Colonic mucosa (tissue), 4 donors: ENCODE measurements at places on chromosomes 1 and 21. TPM values are rescaled to one million over a fixed set of nuclear protein-coding genes. Genes with fewer than 3 reads are reported as not detected.

- DNase-seq, result no peak
These were observed 220.5 kb downstream of the FOXD2 start for GRCh38 chr1:47658161-47658920.

- DNase-seq, result no peak
These were observed 45.7 kb downstream of the PCNT start for GRCh38 chr21:46369520-46370235.

Gene TAL1
- 0.90 TPM for total RNA-seq

Gene CYP4Z1
- not detected for total RNA-seq
